NCI-H1436 treated with DMSO at 0.1 percent for 48 hours (cell line): ENCODE measurements at places on chromosomes 3 and 15.

GRCh38 chr15:65426216-65426853, 3.6 kb upstream of the IGDCC4 start:
- no peak for DNase-seq

DNA sequence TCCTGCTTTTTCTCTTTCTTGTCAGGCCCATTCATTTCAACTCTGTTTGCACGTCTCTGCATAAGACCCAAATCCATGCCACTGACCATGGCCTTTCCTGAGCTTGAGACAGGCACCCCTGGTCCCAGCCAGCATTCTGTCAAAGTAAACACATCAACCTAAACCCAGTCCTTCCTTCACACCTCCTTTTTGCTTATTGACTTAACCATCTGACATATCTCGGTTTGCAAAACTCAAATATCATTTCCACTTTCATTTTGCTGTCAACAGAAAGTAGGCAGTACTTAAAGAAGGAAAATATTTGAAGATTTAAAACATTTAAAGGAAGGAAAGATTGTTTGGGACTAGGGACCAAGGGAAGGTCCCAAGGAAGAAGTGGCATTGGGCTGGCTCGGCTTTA, 48.2 kb upstream of the KBTBD8 start:
- DNase-seq = no peak

- DNase-seq = no peak
These were observed 8.2 kb upstream of the RPP25 start for GRCh38 chr15:74964794-74965193.

DNA sequence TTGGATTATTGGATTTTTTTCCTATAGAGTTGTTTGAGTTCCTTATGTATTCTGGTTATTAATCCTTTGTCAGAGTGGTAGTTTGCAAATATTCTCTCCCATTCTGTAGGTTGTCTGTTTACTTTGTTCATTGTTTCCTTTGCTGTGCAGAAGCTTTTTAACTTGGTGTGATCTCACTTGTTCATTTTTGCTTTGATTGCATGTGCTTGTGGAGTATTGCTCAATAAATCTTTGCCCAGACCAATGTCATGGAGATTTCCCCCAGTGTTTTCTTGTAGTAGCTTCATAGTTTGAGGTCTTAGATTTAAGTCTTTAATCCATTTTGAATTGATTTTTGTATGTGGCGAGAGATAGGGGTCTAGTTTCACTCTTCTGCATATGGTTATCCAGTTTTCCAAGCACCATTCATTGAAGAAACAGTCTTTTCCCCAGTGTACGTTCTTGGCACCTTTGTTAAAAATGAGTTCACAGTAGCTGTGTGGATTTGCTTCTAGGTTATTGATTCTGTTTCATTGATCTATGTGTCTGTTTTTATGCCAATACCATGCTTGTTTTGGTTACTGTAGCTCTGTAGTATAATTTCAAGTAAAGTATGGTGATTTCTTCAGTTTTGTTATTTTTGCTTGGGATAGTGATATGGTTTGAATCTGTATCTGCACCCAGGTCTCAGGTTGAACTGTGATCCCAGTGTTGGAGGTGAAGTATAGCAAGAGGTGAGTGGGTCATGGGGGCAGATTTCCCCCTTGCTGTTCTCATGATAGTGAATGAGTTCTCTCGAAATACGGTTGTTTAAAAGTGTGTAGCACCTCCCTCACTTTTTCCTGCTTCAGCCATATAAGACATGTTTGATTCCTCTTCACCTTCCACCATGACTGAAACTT, 46.1 kb upstream of the TNFSF10 start:
- DNase-seq = no peak

- DNase-seq = no peak
These were observed 37.9 kb downstream of the NR1I2 start for GRCh38 chr3:119819806-119820205.

DNA sequence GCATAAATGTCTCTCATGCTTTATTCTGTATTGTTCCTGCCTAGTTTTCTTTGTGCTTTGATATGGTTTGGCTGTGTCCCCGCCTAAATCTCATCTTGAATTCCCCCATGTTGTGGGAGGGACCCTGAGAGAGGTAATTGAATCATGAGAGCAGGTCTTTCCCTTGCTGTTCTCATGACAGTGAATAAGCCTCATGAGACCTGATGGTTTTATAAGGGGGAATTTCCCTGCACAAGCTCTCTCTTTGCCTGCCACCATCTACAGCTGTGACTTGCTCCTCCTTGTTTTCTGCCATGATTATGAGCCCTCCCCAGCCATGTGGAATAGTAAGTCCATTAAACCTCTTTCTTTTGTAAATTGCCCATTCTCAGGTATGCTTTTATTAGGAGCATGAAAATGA, 1596.6 kb downstream of the SI start:
- DNase-seq = no peak

GRCh38 chr15:38620098-38620497, 55.5 kb upstream of the RASGRP1 start:
- no peak for DNase-seq

DNA sequence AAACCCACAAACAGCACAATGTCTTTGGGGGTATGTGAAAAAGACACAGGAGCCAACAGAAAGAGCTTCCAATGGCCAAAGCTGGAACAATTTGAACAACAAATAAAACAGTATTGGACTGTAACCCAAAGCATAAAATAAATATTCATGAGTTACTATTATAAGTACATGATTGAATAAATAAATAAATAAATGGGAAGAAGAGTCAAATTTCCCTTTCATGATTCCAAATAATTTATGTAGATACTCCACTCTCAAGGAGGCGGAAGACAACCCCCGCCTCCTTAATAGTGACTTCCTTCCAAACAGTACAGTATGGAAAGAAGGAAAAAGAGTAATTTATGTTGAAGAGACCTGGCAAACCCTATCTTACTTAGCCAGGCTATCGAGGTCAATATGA, 124.4 kb upstream of the P2RY1 start:
- DNase-seq = no peak

GRCh38 chr15:69897061-69897460, 200.7 kb downstream of the TLE3 start:
- no peak for DNase-seq

DNA sequence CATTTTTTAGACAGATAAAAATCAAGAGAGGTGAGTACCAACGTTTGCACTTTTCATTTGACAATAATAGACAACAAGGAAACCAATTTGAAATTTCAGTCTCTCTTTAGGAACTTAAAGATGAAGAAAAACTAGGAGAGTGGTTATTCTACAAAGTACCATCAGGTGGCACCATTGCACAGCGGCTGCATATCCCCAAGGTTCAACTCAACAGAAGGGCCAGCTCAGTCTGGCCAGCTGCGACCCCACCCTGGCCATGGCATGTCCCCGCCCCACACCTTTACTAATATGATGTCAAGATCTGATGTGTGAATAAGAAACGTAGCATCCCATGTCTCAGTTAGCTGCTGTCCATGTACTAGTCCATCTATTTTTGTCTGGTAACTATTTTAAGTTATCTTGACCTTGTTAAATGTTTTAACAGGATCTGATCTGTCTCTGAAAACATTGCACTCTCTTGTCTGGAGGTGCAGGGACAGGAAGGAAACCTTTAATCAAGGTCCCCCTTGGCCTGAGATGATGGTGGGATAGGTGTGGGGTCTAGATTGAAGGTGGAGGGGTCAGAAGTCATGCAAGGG, 35.5 kb upstream of the CGNL1 start:
- no peak for DNase-seq

GRCh38 chr3:68060191-68060590, 405.8 kb upstream of the SUCLG2 start:
- DNase-seq = no peak

DNA sequence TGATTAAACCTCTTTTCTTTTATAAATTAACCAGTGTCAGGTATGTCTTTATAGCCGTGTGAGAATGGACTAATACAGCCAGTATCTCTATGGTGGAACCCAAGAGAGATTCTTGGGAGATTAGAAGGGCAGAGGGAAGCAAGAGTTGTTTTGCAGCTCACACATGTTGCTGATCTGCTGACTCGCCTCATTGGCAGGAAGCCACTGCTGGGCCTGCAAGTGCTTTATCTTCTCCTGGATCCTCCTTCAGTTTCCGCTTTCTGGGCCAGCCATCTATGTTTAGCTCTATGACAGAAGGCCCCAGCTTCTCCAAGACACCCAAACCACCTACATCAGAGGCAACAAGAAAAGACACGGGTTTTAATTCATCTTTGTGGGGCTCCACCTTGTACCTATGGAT, 23.4 kb upstream of the GALNT15 start:
- DNase-seq = no peak

GRCh38 chr15:61869656-61870055, 190.6 kb downstream of the VPS13C start:
- no peak for DNase-seq

DNA sequence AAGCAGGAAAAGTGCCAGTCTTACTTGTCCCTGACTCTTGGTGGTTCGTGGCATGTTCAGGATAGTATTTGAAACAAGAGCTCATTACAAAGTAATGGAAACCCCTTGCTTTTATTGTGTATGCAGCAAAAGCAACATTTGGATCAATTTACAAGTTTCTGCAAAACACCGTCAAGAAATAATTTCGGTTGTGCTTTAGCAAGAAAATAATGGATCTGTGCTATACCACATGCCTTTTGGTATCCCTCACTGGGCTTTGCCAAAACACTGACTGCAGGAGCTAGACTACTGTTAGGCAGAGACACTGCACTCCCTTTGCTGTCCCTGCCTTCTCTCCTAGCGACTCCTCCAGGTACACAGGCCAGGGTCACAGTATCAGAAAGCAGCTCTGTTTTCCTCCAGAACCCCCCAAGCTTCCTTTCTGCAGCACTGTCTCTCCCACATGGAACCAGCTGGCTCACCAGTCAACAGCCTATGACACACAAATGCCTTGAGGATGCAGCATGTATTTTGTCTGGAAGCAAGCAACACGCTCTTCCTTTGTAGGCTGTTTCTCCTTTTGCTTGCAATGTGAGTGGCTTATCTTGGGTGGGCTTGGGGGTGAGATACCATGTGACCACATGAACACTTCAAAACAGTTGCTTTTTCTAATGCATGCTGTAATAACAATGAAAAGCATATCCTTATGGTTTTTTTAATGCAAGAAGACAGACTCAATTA, 111.4 kb downstream of the PGPEP1L start:
- no peak for DNase-seq

DNA sequence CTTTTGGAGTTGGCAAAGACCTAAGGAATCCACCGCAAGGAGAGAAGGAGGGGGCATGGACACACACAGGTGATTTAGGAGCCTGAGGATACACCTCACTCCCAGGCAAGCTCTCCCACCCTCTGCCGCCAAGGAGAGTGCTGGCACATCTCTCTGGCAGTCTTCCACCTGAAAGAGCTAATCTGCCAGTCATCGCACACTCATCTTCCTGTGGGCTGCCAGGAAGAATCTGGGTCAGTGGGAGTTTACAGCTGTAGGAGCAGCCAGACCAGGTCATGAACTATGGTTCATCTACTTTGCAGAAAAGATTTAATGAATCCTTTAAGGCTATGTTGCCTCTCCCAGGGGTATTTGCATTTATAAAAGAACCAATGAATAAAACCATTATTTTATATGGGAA, 170.6 kb upstream of the TSC22D2 start:
- DNase-seq = no peak

DNA sequence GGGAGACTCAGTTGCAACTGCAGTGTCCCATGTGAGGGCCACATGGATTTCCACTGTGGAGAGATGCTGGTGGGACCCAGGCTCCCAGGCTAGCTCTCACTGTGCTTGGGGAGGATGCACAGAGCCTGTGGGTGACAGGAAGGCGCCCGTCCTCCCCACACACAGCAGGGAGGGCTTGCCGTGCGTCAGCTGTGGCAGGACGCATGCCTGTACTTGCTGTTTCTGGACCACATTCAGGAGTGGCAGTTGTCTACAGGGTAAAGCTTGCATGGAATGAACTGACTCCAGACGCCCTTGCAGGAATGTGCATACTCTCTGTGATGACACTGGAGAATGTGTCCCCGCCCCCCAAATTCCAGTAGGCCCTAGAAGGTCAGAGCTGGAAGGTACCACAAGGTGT, 63.8 kb upstream of the SNRPA1 start:
- no peak for DNase-seq

- DNase-seq = no peak
These were observed 20.2 kb upstream of the GCNT3 start for GRCh38 chr15:59591356-59591755.

GRCh38 chr3:104547031-104547430, 819.7 kb upstream of the ALCAM start:
- no peak for DNase-seq

DNA sequence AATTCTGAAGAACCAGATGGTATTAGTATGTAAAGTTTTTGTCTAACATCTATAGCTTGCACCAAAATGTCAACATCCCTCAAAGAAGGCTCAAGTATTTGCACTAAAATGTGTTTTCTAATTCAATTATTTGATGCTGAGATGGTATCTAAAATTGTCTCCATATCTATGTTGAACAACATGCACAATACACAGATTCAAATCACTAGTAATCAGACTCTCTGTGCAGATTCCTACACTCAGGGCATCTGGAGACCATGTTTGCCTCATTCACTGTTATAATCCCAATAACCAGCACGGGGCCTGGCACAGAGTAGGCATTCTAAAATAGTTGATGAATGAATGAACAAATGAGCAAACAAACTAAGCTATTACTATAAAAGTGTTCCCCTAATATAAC, 2.6 kb downstream of the FILIP1L start:
- DNase-seq = no peak

DNA sequence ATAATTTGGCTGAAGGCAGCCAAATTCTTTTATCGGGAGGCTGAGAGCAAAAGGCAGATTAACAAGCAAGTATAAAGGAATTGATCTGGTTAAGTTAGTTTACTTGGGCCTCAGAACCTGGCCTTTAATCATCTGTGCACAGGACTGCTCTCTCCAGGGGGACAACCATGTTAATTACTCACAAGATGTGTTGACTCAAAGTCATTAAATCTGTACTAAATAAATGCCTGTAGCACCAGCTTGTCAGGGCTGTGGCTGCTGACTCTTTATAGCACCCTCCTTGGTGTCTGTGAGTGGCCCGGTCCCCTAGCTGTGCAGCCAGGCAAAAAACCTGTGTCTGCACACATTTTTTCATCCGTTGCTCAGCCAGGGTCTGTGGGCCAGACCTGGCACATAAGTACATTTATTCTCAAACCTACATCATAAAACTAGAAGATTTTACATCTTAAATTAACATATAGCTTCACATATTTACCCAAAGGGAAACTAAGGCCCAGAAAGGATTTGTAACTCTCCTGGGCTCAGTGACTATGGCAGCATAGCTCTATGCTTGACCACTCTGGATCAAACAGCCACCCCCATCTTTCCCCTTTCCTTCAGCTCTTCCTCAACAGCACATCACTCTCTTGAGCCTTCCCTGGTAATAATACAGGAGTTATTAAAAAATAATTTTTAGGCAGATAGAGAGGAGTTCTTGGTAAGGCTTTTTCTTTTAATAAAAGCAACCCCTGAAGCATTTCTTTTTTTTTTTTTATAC, 51.4 kb downstream of the NCEH1 start:
- DNase-seq = no peak

DNA sequence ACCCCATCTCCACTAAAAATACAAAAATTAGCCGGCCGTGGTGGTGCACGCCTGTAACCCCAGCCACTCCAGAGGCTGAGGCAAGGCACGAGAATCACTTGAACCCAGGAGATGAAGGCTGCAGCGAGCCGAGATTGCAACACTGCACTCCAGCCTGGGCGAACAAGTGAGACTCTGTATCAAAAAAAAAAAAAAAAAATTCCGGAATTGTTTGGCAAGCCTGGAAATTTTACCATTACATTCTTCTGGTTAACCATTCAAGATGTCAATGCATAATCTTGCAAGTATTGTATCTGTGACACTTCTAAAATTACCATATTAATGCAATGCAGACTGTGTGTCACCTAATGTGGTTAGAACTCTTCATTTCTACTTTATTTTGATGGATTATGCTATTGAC, 67.0 kb downstream of the CSNK1G1 start:
- no peak for DNase-seq
